Chondrocyte (in vitro differentiated cells): ENCODE measurements at places on chromosomes 7 and 10. TPM values are rescaled to one million over a fixed set of nuclear protein-coding genes. Genes with fewer than 3 reads are reported as not detected.

DNA sequence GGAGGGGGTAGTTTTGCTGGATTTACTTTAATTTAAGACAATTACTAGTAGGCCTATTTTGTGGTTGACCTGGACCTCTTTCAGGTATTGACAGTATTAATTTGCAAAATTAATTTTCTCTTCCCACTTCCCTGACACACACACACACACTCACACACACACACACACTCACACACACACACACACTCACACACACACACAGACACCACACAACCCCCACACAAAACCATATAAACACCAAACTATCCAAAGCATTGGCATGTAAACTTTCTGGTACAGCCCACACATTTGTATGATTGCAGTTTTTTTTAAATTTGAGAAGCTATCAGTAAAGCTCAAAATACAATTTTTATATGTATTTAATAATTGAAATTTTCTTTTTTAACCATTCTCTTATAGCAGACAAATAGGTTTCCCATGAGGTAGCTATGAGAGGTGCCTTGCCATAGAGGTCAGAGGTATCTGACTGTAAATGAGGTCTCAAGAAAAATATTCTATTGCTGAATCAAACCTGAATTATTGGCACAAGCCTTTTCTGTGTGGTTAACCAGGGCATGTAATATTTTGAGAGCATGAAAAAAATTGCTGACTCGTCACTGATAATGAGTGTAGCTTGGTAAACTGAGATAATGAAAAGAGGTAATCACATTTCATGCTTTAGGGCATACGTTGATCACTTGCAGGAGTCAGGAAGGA, 306.5 kb downstream of the GATA3 start:
- H3K27me3 ChIP-seq = peaks cover 4% of the 10 kb centered on the region
- no peak overlapping the region for H3K4me3 ChIP-seq
- H3K27ac ChIP-seq = no peak overlapping the region
- H3K36me3 ChIP-seq = no peaks in the 10 kb centered on the region
- DNase-seq = no peak
- H3K4me1 ChIP-seq = no peaks in the 10 kb centered on the region

DNA sequence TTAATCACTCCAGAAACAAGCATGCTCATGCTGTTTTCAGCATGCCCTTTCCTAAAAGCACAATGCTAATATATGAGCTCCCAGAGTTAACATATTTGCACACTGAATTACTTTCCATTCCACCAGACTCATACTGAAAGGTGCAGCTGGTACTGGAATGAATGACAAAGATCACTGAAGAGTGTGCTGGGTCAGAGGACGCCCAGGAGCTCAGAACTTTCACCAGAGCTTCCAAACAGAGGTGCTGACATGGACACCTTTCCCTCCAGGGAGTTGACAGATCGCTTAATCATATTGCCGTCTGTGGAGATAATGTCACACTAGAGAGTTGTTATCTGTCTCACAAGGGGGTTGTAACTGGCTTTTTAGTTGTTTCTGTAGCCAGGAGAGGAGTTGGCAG, 292.9 kb downstream of the LHFPL3 start:
- H3K27me3 ChIP-seq = no peaks in the 10 kb centered on the region
- H3K4me1 ChIP-seq = no peaks in the 10 kb centered on the region
- no peak overlapping the region for H3K4me3 ChIP-seq
- no peaks in the 10 kb centered on the region for H3K36me3 ChIP-seq

DNA sequence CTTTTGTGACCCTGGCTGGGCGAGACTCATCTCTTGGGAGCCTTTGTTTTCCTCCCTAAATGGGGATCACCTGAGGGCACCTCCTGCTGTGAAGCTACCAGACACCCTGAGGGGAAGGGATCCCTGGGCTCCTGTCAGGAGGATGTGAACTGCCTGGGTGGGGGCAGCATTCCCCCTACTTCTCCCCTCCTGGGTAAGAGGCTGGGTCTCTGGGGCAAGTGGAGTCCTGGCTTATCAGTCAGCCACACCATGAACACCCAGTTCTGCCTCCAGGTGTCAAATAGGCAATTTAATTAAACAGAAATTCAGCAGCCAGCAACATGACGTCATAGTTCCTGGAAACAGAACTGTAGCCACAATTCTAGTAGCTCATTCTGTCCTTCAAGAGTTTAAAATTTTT, 97.7 kb upstream of the RET start:
- no peak overlapping the region for H3K4me3 ChIP-seq
- DNase-seq = no peak
- H3K27ac ChIP-seq = no peak overlapping the region
- H3K36me3 ChIP-seq = no peaks in the 10 kb centered on the region
- no peaks in the 10 kb centered on the region for H3K4me1 ChIP-seq

- peaks cover 20% of the 10 kb centered on the region for H3K4me1 ChIP-seq
- DNase-seq = no peak
- H3K36me3 ChIP-seq = peaks cover 2% of the 10 kb centered on the region
Measured at GRCh38 chr7:12210179-12211053, 678 bp upstream of the TMEM106B start.

- H3K27me3 ChIP-seq = no peaks in the 10 kb centered on the region
- peaks cover 22% of the 10 kb centered on the region for H3K4me1 ChIP-seq
- H3K36me3 ChIP-seq = peaks cover 4% of the 10 kb centered on the region
- H3K27ac ChIP-seq = no peak overlapping the region
- DNase-seq = no peak
Measured at GRCh38 chr10:77863446-77863845, 63.1 kb downstream of the DLG5 start.

- no peak overlapping the region for H3K4me3 ChIP-seq
- H3K4me1 ChIP-seq = no peaks in the 10 kb centered on the region
- H3K27ac ChIP-seq = no peak overlapping the region
- peak; percentile 47 for DNase-seq
Measured at GRCh38 chr10:86083664-86084175, 282.9 kb downstream of the GRID1 start.

Gene CEP55
- total RNA-seq = 7.5 to 9.3 TPM (median 8.4 TPM) in 3 replicates

Gene C10orf67
- total RNA-seq = not detected in 3 replicates

Gene LRRN3
- 0.65 to 1.3 TPM (median 0.74 TPM) in 3 replicates for total RNA-seq

Gene MGMT
- total RNA-seq = 12.1 to 13.9 TPM (median 13.0 TPM) in 3 replicates

Gene HHEX
- 0.80 to 0.92 TPM in 2 of 3 replicates, not detected in the other for total RNA-seq
